ENCODE measurements at places on chromosomes 5 and 9.

- no peak for DNase-seq
Measured at GRCh38 chr9:137880976-137881530, 3.5 kb downstream of the CACNA1B start.

- peak; percentile 31 for DNase-seq
Measured at GRCh38 chr9:131809941-131810344, 70.1 kb upstream of the RAPGEF1 start.

GRCh38 chr5:112752335-112752734, 14.7 kb downstream of the APC start:
- DNase-seq = no peak

- no peak for DNase-seq
Measured at GRCh38 chr5:135978993-135979392, 24.2 kb upstream of the LECT2 start.

DNA sequence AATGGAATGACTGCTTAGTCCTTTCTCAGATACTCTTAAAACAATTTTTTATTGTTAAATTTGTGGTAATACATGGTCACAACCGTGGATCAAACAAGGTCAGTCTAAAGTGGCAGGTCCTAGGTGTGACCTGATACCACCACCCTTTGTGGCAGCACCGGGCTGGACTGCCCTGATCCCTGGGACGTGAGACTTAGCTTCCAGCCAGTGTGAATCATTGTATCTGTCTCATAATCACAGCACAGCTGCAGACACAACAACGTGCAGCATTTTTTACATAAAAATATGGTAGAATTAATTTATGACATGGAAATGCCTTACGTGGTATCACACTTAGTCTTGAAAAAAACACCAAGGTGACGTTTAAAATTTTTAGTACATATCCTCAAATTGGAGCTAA, 7.8 kb downstream of the TOR1B start:
- DNase-seq = no peak

GRCh38 chr9:6758248-6758497, 400 bp downstream of the KDM4C start:
- no peak for DNase-seq

- no peak for DNase-seq
Measured at GRCh38 chr5:189976-190365, 1.3 kb upstream of the LRRC14B start.

GRCh38 chr9:35002623-35003022, 13.1 kb downstream of the DNAJB5 start:
- no peak for DNase-seq

DNA sequence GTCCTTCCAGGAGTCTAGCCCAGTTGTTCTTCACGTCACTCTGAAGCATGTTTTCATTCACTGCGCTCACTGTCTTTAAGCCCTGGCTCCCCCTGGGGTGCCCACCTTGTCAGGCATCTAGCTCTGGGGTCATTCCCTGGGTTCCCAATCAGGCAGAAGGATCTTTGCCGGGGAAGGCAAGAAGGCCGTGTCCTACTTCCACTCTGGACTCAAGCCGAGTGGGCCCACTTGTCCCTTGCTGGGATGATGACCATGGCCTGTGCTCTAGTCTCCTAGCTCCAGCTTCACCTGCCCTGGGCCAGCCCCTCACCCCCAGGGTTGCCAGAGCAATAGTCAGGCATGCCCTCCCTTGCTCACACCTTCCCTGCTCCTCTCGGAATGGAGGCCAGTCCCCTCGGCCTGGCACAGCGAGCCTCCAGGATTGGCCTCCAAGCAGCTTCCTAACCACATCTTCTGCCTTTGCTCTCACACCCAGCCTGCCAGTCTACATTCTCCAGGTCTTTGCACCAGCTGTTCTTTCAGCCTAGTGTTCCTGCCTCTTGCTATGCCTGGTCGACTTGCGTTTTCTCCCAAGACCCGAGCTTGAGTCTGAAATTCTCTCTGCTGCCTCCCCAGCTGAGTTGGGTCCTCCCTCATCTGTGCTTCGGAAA, 32.2 kb upstream of the PSD2 start:
- DNase-seq = no peak

DNA sequence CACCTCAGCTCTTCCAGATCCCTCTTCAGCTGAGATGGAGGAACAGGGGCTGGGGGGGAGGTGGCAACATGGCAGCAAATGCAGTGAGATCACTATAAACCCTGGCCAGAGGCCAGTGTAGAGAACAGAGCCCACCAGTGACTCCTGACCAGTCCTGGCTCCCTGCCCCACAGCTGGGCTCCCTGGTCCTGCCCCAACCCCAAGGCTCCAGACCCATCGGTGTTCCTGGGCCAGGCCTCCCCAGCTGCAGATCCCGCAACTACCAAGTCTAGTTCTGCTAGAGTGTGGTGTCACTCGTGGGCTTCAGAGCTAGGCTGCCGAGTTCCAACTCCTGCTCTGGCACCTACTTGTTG, 16.8 kb downstream of the AKNA start:
- no peak for DNase-seq

DNA sequence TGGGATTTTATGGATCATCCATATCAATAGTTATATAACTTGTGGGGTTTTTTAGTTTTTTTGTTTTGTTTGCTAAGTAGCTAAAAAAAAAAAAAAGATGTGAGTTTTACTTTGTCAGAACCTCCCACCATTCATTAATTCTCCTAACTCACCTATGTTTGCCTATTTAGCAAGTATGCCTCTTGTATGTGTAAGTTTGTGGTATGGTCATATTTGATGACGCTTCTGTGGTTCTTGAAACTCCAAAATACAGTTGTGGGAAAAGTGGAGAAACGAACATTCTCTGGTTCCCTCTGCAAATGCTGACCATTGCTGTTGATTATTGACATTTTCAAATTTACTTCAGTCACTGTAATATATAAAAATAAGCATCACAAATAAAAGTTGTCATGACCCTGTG, 75.7 kb downstream of the PBX3 start:
- DNase-seq = no peak

- DNase-seq = no peak
Measured at GRCh38 chr5:37950436-37950835, 110.6 kb upstream of the GDNF start.

- no peak for DNase-seq
Measured at GRCh38 chr9:94801681-94802080, 75.2 kb downstream of the AOPEP start.

- no peak for DNase-seq
Measured at GRCh38 chr5:73501406-73501805, 3.2 kb downstream of the BTF3 start.

- DNase-seq = no peak
Measured at GRCh38 chr5:150505041-150505511, 2.9 kb upstream of the NDST1 start.

DNA sequence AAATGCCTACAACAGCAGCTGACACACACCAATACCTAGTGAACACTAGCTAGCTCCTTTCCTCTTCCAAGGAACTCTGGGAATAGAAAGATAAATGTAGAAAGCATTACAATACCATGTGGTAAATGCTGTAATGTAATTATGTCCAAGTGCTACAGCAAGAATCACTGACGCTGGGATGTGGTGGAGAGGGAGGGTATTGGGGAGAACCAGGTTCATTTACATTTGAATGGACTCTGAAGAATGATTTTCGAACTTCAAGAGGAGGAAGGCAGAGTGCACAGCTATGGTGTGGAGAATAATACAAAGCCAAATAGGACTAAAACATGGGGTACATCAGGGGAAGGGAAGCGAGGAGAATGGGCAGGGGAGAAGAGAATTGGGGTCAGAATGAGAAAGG, 158.0 kb downstream of the CDK5RAP2 start:
- DNase-seq = no peak

GRCh38 chr5:90214991-90215390, 194.6 kb downstream of the CETN3 start:
- no peak for DNase-seq

GRCh38 chr5:104702212-104702611, 1139.6 kb upstream of the NUDT12 start:
- DNase-seq = no peak

DNA sequence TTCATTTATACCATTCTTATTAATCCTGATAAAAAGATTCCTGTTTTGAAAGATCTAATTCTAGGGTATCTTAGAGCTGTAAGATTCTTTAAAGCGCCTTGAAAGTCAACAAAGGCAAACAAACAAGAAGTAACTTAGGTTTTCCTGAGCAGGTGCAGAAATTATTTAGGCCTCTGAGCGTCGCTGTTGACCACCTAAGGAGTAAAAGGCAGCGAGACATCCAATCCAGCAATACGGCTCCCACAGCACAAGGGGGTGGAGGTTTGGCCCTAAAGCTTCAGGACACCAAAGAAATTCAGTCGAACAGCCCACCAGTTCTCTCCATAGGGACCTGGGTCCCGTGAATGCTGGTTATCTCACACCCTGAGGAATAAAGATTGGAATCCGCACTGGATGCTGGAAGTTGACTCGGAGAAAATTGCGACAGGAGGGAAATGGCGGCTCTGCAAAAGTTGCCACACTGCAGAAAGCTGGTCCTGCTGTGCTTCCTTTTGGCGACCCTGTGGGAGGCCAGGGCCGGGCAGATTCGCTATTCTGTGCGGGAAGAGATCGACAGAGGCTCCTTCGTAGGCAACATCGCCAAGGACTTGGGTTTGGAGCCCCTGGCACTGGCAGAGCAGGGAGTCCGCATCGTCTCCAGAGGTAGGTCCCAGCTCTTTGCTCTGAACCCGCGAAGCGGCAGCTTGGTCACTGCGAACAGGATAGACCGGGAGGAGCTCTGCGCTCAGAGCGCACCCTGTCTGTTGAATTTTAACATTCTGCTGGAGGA, at the start of gene PCDHGA2:
Gene PCDHGA2 (plus strand): TSS at position 223 of the 769 bp plus-strand sequence.
- no peak for DNase-seq

GRCh38 chr5:37847978-37848425, 8.2 kb upstream of the GDNF start:
- peak; percentile 26 for DNase-seq

DNA sequence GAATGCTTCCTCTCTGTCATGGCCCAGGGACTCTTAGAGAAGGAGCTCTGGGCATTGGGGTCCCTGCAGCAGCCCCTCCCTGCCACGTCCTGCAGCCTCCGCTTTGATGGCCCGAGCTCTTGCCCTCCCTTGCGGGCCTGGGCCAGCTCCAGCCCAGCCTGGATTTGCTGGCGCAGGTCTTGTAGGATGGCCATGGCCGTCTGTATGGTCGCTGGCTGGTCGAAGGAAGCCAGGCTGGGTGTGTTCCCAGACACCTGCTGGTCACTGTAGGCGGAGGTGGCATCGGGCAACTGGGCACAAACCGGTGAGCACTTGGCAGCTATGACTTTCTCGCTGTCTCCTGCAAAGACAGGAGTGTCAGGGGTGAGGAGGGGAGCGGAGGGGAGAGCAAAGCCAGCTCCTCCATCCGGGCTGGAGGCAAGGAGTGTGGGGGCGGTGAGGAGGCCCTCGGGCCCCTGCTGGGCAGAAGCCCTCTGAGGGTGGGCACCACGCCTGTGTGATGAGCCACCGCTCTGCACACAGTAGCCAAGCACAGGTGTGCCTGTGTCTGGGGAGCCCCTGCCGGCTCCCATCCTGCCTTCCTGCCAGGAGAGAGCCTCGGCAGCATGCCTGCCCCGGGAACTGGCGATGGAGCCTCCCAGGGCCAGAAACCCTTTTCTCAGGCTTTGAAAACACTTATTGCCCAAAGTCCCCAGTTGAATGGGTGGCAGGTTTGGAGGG, 12.4 kb downstream of the CCDC187 start:
- no peak for DNase-seq

- no peak for DNase-seq
Measured at GRCh38 chr9:135324329-135324728, 155.3 kb upstream of the PPP1R26 start.

DNA sequence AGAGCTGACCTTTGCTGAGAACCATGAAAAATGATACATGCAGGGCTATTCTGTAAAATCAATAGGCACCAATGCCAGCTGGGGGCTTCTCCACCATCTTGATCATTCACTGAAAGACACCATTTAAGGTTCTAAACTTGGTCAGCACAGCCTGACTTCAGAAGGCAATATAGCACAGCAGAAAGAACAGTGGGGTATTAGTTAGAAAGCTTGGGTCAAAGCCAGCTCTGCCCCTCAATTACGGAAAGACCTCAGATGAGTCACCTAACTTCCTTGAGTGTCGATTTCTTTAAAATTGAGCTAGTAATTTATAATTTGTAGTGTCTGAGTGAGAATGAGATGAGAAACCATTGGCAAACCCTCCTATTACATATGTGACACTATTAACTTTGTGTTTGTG, 3.4 kb downstream of the TNC start:
- no peak for DNase-seq

GRCh38 chr5:91007251-91007650, 375.9 kb downstream of the ARRDC3 start:
- no peak for DNase-seq

DNA sequence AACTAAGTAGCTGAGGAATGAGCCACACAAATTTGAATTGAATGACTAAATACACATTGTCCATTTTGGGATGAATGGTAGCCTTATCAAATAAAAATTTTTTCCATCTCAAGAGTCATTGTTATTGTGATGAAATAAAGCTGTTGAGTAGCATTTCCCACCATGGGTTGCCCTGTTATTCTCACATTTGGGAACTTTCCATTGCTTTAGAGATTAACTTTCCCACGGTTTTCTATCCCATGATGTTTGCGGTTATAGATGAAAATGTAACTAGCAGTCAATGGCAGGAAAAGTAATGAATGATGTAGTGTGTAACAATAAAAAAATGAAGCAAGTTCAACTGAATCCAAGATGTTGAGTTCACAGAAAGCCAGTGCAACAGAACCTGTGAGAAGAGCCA, 59.9 kb upstream of the PLPP1 start:
- no peak for DNase-seq

DNA sequence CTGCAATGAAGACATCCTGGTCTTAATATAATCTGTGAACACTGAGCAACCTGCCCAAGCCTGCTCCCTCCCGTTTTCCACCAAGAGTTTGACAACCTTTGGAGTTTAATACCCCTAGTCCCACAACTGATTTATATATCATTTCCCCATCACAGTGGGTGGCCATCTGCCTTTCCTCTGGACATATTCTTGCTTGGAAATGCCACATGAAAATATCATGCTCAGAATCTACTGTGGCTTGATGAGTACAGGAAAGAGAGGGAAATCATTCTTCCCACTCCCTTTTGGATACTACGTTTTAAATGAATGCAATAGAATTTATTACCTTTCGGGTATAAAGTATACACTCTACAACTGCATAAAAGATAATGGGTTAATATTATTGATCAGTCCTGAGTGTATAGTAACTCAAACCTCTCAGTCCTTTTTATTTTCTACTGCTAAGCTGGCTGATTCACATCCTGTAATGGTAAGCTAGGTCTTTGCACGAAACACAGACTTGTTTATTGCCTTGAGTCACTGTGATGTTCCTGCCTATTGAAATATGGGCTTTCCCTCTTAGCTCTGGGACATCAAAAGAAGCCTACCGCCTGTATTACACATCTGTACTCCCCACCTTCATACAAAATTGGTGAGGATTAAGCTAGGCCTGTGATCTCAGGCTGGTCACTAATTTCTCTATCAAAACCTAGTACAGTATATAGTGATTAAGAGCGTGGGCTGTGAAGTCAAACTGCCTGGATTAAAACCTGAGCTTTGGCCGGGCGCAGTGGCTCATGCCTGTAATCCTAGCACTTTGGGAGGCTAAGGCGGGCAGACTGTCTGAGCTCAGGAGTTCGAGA, 67.6 kb upstream of the NR5A1 start:
- peak; percentile 64 for DNase-seq

GRCh38 chr5:56097055-56097454, 102.3 kb upstream of the IL6ST start:
- no peak for DNase-seq

- peak; percentile 48 for DNase-seq
Measured at GRCh38 chr5:148776780-148777179, 49.6 kb upstream of the ADRB2 start.

- no peak for DNase-seq
Measured at GRCh38 chr5:136749016-136749415, 383.7 kb upstream of the TRPC7 start.

All from GM04504 (cell line).